Stimulated activated CD4-positive, alpha-beta T cell treated with anti-CD3 and anti-CD28 coated beads, Interleukin-12 subunit alpha, Interleukin-12 subunit beta, amount 100 ng/mL, for 48 hours (primary cell): ENCODE measurements at places on chromosomes 7 and 10.

DNA sequence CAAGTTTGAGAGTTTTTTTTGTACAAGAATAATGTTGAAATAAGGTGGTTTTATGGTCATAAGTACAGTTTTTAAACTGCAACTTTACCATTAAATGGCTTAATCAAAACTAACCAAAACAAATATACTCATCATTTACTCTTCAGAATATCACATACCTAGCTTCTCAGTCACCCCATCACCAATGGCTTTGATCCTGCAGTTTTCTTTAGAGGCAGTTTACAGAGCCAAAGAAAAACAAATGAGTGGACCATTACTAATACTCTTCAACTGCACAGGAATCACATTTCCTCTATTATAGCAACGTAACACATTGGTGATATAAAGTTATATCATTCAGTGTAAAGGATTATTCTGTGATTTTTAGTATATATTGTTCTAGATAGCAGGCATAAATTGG, 576.1 kb upstream of the LRRTM3 start:
- DNase-seq, result no peak

GRCh38 chr10:43128958-43129706, 9.1 kb upstream of the CSGALNACT2 start:
- no peak for DNase-seq

DNA sequence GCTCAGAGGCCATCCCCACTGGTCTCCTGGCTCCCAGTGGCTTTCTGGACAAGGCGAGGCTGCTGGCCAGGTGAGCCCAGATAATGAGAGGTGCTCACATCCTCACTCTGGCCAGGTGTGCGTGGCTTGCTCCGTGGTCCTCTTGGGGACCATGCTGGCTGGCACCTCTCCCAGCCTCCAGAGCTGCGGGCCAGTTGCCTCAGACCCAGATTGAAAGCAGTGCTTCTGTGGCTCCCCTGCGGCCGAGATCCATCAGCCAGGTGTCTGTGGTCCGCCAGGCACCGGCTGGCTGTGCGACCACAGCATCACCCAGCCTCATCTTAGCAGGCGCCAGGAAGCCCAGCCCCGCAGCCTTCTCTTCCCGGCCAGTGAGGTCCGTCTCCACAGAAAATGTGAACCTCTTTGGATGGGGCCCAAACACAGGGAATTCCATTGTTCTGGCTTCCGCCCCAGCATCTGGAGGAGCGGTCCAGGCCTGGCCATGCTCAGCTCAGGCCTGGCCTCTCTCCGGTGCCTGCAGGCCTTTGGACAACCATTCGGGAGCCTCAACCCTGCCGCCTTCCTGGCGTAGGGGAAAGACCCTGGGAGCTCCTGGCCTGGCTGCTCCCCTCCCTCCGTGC, 5.2 kb upstream of the TTYH3 start:
- no peak for DNase-seq

DNA sequence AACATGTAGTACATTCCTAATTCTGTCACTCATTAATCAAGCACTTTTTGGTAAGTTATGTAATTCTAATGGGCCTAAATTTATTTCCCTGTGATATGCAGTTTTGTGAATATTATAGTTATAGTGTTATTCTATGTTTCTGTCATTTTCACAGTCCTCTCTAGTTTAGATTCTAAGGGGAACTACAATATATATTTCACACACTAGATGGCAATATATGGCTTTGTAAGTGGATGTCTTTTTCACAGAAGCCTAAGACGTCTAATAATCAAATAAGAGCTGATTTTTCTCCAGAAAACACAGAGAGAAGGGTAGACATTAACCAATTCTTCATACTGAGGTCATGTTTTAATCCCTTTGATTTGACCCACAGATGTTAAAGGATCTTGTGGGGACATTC, 18.0 kb downstream of the RNLS start:
- no peak for DNase-seq

GRCh38 chr10:4351723-4352413, 474.1 kb upstream of the AKR1E2 start:
- DNase-seq, result no peak

DNA sequence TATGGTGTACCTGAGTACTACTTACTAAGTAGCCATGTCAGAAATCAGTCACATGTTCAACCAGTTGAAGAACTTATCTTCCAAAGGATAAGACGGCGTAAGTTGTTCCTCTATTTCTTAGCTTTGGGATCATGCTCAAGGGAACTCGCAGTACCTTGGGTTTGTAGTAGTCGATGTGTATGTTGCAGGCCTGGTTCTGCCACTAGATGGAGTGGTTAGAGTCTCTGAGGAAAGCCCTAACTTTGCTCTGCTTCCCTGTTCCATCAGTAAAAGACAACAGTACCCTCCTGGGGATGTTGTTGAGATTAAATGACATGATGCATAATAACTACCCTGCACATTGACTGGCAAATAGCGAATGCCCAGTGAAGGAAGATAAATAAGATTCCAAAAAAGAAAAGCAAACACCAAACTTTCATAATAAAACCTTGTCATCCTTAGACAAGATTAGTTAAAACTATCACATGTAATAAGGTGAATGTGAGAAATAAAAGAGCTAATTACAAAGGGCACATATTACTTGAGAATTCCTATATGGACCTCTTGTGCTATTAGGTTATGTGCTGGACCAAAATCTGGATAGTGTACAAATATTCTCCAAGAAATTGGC, 165.9 kb downstream of the ABCA13 start:
- DNase-seq, result no peak

- DNase-seq, result no peak
Measured at GRCh38 chr10:117536072-117536865, 6.3 kb upstream of the EMX2 start.

DNA sequence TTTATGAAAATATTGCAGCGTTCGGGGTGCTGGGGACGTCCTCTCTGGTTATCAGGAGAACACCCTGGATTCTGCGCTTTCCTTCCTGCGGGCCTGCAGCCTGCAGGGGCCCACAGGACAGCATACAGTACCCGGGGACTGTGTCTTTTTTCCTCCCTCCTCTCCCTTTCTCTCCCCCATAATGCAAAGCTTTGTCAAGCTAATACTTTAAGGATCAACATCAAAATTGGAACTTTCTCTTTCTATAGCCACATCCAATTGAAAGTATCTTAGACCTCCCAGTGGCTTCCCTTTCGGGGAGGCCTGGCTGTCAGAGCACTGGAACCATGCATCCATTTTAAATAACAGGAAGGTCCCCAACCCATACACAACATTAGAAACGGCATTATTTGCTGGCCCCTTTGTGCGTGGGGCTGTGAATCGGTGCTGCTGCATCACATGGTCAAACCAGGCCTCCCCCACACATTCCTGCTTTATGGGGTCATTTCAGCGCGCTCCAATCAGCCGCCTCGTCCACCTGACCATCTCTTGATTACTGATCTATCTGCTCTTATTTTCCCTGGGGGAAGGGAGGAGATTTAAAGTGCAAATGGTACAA, 505.1 kb downstream of the DNAJB6 start:
- no peak for DNase-seq
